ENCODE measurements at places on chromosomes 13 and 19.

- no peak for DNase-seq
These were observed 4.0 kb upstream of the MAST3 start for GRCh38 chr19:18093439-18094161.

DNA sequence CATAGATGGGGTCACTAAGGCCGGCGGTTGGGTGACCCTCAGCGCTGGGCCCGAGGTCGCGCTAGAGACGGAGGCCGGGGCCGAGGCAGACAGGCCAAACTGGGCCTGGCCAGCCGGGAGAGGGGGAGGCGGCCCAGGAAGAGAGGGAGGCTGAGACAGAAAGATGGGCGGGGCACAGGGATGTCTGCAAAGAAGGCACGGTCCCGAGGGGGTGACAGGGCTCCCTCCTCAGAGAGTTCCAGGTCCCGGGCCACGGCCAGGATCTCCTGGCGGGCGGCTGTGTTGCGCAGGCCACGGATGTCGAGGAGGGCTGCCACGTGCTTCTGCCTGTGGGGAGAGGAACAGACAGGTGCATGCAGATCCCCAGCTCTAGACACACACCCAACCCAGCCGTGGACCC is 32.2 kb downstream of the EXOC3L2 start:
- DNase-seq = no peak

DNA sequence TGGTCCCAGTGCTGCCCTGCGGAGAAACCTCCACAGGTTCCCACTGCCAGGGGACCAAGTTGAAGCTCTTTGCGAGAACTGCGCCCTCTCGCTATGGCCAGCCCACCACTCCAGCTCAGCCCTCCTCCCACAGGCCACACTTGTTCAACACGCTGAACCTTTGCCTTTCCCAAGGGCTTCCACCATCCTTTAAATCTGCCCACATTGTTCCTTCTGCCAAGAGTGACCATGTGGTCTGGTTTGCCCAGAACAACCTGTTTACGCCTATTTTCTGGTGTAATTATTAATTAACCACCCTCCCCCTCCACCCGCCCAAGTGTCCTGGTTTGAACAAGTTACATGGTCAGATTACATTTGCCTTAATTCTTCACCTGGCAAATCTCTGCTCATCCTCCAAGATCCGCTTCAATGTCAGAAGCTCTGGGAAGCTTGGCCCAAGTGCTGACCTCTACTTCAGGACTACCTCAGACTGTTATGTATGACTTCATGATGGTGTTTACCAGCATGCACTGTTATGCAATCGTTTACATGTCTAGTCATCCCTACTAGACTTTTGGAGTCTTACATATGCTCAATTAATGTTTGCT is 12.0 kb upstream of the USP12 start:
- no peak for DNase-seq

- DNase-seq = no peak
These were observed 6.0 kb downstream of the TMED1 start for GRCh38 chr19:10829967-10830366.

DNA sequence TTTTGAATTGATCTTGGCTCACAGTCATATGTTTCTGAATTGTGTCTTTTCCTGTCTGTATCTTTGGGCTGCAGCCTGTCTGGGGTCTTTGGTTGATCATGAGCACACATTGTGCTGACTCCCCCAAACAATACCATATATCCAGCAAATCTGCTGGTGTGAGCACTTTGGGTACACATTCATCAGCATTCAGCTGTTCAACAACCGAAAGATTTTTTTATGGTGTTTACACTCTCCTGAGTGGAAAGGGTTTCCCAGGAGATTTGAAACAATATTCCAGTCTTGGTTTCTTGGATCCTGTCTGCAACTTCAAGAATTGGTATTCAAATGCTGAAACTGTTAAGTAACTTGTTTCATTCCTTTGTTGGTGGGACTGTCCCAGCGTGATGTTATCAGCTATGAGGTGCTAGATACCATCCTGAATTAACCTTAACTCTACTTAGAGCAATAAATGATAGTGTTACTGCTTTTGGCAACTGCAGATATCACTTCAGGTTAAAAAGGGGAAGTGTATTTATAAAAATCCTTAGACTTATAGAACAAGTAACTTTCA is 78.4 kb upstream of the DIAPH3 start:
- no peak for DNase-seq

DNA sequence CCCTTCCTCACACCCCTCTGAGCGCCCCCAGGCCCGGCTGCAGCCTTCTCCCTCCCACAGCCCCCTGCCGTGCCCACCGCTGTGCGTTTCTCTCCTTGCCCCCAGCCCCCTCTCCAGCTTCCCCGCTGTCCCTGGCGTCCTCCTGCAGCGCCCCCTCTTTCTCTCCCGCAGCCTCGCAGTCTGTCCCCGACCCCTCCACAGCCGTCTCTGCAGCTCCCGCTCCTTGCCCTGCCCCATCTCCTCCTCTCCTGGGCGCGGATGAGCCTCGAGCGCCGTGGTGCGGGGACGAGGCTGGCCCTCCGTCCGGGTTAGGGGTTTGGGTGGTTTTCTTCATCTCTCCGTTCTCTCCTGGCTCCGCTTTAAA is 1.1 kb downstream of the KMT5C start:
- peak; percentile 28 for DNase-seq

GRCh38 chr19:40466985-40467734 is at the start of gene SPTBN4:
TSS of gene SPTBN4 (plus strand) at chr19:40467001. CDS start at chr19:40472622, 5,621 bp downstream.
- no peak for DNase-seq

DNA sequence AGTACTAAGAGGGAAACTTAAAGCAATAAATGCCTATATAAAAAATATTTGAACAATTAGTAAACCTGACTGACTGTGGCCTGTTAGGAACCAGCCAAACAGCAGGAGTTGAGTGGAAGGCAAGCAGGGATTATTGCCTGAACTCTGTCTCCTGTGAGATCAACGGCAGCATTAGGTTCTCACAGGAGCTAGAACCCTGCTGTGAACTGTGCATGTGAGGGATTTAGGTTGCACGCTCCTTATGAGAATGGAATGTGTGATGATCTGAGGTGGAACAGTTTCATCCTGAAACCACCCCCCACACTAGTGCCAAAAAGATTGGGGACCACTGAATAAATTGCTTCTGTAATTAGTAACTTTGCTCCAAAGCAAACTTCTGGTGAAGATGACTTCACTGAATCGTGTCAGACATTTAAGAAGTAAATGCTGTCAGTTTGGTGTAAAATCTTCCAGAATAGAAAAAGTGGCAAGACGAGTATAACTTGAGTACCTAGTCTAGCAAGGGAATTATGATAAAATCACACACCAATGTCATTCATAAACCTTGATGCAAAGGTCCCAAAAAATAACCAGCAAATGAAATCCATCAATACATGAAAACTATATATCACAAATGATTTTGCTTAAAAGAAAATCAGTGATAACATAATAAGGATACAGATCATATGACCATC is 53.8 kb downstream of the SLC6A16 start:
- no peak for DNase-seq

Data from CD4-positive, alpha-beta T cell treated with Interleukin-4 for 1 hour (primary cell).